Right cardiac atrium (tissue), 5 donors: ENCODE measurements at places on chromosomes 12 and 14. TPM values are rescaled to one million over a fixed set of nuclear protein-coding genes. Genes with fewer than 3 reads are reported as not detected.

DNA sequence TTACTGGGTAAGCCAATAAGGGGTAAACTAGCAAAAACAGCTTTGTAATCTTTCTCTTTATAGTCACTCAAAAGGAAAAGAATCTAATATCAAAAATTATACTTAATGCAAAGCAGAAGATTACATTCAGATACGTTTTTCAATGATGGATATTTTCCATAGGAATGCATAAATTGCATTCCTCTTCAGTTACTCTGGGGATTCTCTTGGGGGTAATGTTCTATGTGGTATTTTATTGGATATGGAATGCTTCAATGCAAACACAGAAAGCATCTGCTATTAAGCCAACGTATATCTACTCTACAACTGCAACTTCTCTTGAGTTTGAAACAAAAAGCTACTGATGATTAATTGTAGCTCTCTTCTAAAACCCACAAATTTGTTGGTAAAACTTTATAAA is 106.0 kb downstream of the SLC41A2 start:
- DNase-seq, result no peak

GRCh38 chr14:50516091-50516490 is 16.3 kb downstream of the MAP4K5 start:
- no peak for DNase-seq

- peak; percentile 34 for DNase-seq
Observed at GRCh38 chr12:55717011-55718007, 1.5 kb downstream of the BLOC1S1 start.

GRCh38 chr12:72448089-72448488 is 175.9 kb downstream of the TRHDE start:
- no peak for DNase-seq

DNA sequence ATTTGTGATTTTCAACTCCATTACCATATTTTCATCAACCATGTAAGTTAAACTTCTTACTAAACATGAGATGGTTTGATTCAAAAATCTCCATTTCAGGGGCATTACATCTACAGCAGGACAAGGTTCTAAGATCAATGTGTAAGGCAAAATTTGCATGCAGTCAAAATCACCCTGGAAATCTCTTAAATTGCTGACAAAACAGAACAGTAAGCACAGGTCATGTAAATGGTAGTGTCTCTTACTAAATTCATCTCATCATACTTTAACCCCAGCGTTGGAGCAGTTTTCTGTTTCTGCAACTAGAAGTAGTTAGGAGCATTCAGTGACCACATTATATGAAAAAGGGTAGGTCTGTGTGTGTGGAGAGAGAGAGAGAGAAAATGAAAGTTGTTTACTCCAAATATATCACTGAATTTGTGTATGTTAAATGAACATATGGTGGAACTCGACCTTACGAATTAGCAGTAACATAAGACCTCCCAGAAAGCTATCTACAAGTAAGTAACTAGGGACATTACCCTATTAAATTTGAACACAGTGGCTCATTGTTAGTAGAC is 227.5 kb downstream of the SSPN start:
- DNase-seq, result no peak

DNA sequence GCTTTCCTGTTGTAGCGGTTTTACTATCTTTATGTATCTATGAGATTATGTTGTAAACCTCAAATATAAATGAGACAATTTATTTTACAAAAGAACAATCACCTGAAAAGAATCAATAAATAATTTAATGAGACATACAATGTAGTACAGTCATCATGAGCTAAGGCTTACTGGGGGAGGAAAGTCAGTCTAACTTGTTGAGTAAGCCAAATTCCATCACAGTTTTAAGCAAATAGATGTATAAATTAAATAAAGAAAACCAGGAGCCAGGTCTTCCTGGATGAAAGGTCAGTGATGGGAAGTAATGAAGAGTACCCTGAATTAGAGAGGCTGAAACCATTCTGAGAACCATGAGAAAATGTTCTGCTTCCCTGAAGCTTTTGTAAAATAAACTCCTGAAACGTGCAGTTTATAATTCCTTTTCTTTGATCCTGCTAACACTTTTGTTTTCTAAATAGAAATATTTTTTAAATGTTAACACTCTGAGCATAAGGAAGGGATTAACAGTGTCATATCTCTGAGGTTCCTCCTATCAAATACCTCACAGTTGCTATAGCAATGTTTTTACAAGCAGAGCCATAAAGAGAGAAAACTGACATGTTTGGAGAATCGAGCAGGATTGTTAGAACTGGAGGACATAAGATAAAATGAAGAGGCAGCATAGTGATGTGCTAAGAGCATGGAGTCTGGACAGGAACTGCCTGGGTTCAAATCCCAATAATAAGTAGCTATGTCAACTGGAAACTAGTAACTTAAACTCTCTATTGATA is 444.9 kb upstream of the FOXG1 start:
- DNase-seq, result no peak

DNA sequence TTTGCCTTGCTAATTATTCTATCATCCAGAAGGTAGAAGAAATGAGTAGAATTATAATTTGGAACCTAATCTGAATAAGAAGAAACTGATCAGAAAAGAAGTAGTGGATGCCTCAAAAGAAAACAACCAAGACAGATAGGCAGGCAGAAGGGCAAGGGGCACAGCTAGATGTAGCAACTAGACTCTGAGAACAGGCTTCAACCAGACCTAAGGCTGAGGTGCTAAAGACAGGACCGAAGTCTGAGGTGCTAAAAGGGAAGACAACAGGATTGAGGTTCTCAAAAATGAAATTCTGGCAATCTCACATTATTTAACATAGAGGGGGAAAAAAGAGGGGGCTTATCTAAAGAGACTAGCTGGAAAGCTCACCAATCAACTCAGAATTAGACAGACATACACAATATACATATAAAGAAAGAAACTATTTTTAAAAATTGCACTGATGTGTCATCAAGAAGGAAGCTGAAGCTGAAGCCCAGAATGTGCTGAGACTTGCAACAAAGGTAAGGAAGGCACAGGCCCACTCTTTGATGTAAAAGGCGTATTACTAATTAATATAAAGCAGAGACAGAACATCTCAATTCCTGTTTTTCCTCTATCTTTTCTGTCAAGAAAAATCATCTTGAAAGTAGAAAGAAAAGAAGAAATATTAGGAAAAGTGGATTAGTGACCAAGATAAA is 43.8 kb upstream of the CSRNP2 start:
- no peak for DNase-seq

DNA sequence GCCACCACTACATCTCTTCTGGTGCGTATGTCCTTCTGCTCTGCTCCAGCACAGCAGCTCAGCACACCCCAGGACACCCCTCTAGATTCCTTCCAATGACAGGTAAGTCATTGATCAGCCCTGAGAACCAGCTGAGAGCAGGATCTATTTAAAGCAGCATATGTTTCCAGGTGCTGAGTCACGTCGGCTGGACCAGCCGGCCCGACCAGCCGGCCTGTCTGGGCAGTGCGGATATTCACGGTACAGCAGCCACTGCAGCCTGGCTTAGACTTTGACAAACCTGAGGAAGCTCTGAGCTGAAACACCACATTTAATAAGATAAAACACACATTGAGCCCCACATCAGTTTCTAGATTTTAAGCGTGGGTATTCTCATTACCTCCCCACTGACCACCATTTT is 31.8 kb upstream of the RPH3A start:
- DNase-seq, result no peak

DNA sequence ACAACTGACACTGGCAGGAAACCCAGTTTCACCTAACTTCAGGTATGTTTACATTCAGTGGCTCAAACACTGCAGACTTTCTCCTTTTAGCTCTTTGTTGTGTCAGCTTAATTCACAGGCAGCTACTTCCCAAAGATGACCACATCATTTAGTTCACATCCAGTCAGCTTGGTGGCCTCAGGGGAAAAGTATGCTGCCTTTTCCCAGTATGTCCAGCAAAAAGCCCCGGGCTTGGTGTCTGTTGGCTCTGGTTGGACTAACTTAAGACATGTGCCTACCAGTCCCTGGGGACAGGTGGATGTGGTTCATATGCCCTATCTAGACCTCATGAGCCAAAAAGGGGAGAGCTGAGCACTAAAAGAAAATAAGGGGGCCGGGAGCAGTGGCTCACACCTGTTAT is 56.4 kb downstream of the GOLGA5 start:
- DNase-seq, result no peak

DNA sequence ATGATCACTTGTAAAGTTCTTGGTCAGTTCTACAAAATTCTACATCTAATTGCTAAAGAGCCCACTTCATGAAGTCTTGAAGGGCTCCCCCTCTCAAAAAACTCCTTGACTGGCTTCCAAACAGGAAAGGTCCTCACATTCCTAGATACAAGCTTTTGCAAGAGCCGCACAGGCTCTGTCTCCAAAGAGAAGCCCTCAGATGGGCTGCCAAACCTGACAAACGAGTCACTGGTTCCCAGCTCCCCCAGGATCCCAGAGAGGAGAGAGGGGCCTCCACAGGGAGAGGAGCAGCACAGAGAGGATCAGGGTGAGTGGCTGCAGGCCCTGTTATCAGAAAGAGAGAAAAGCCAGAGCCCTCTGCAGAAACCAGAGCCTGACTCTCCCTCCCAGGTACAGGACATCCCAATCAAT is 5.8 kb downstream of the NID2 start:
- DNase-seq, result peak; percentile 62

GRCh38 chr14:39267608-39268005 is 33.9 kb downstream of the MIA2 start:
- no peak for DNase-seq

GRCh38 chr12:55724226-55724939 is 4.2 kb downstream of the RDH5 start:
- peak; percentile 83 for DNase-seq

DNA sequence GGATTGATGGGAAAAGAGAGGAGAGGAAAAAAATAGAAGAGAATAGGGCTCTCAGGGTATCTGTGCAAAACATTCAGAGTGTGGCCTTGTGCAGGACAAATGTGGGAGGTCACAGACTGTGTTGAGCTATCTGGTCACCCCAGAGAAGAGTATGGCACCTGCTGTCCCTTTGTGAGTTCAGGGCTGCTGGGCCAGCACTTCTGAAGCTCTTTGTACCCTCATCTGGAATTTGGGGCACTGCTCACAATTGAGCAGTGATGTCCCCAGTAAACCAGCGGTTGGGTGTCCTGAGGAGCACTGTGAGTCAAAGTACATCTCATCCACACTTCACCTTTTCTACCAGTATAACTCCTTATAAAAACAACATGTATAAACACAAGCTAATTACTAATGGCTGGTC is 2.6 kb upstream of the KRT81 start:
- no peak for DNase-seq

GRCh38 chr12:110266980-110267620 is 13.9 kb upstream of the ATP2A2 start:
- peak; percentile 42 for DNase-seq

Gene KLRB1
- 0.46 TPM for total RNA-seq

Gene CD69
- total RNA-seq, result 1.3 TPM

Gene CPNE6
- total RNA-seq, result not detected

Gene CCNK
- 32.0 TPM for total RNA-seq

Gene NAP1L1
- 431 TPM for total RNA-seq

Gene HSPB8
- 544 TPM for total RNA-seq

Gene MMP19
- total RNA-seq, result 7.0 TPM

Gene C12orf56
- not detected for total RNA-seq
